ENCODE measurements at places on chromosomes 1 and 21.
A peak's percentile ranks its signal among the peaks of the same experiment; 100 is the strongest.

DNA sequence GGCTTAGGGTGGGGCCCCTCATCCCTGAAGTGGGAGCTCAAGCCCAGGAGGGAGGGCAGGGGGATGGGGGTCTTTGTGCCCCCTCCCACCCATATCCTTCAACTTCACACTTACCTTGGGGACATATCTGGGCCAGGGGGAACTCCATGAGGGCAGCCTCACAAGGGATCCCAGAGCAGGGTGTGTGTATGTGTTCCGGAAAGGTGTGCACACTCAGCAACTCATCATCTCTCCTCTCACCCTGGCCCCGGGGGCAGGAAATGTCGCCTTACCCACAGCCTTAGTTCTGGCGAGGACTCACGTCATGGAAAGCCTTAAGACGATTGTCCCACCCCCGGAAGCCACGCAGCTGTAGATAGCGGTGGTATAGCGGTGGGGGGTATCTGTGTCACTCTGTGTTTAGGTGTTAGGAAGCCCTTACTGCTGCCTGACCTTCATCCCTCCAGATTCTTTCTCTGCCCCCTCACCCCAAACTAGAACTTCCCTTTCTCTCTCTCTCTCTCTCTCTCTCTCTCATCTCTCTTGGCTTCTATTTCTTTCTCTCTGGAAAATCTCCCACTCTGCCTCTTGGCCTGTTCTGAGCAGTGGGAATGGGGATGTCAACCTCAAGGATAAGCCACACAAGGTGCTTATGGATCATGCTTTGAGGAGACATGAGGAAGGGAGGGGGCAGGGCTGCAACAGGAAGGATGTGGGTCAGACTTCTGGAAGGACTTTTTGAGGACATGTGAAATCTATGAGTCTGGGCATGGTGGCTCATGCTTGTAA, at the start of gene SH2D2A:
SH2D2A (minus strand) TSS at position 288 of the 768 bp plus-strand sequence; CDS start at position 148, 140 bp downstream.
- DNase-seq, result peak; percentile 77

DNA sequence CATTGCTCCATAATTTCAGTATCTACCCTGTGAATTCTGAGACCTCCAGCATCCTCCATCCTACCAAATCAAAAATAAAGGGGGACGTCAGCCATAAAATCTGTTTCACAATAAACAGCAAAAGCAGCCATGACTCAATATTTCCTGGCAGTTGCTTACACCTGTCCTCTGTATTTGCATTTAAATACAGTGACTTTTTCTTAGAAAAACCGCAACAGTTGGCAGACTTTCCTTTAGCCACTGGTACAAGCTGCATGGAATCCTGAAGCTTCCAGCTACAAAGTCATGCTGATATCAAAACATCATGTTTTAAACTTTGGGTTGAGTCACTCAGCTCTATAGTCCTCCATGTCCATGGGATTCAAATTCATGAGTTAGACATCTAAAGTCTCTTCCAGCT, 278.0 kb upstream of the KAZN start:
- no peak for DNase-seq

DNA sequence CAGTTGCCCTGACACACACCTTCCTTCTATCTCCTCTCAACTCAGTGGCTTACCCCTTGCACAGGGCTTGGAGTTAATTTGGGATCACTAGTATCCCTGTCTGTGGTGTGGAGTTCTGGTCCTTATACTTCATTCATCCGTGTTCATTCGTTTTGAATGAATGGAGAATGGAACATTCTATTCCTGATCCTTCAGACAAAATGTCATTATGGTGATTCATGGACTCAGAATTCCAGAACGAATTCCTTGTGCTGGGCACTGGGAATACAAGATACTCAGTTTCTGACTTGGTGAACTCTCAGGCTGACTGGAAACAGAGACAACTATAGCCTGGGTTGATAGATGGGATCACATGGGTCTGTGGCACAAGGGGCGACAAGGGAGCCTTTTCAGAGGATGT, 49.9 kb upstream of the TRABD2B start:
- no peak for DNase-seq

- no peak for DNase-seq
Observed at GRCh38 chr1:200207711-200208126, 180.2 kb downstream of the NR5A2 start.

DNA sequence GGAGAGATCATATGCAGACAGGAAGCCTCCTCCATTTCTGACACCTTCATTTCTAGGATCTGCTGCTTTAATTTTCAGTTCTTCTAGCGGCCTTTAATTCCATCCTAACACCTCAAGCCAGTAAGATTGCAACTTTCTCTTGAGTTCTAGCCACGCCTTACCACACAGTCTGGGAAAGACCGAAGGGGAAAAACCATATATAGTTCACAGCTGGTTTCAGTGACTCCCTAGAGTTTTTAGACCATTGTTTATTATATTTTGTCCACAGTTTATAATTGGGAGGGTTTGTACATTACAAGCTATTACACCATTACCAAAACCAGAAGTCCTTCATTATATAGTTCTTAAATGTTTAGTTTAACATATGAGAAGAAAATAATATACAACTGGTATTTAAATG, 37.5 kb downstream of the DPH5 start:
- DNase-seq, result no peak
